Activated T-cell treated with anti-CD3 and anti-CD28 coated beads for 4 hours (primary cell): ENCODE measurements at places on chromosomes 7 and 10.

DNA sequence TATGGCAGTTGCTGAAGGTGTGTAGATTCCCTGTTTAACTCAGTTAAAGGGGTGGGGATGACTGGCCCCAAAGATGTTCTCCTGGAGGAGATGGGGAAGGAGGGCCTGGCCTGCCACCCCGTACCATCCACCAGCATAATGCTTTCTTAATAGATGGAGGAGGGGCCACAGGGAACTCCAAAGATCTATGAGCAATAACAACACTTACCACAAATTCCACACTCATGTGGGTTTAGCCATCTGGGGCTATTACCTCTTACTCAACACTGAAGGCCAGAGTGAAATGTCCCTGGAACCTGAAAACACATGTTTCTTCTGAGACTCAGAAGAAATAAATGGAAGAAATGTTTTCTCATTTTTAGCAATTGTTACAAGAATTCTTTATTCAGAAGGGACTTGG, 259.0 kb downstream of the CXCL12 start:
- no peak for DNase-seq

- no peak for DNase-seq
Observed at GRCh38 chr7:82359426-82359825, 84.2 kb downstream of the CACNA2D1 start.

GRCh38 chr7:17185690-17186070, 112.8 kb upstream of the AHR start:
- no peak for DNase-seq

- no peak for DNase-seq
Observed at GRCh38 chr10:53079283-53079682, 306.7 kb upstream of the MBL2 start.

DNA sequence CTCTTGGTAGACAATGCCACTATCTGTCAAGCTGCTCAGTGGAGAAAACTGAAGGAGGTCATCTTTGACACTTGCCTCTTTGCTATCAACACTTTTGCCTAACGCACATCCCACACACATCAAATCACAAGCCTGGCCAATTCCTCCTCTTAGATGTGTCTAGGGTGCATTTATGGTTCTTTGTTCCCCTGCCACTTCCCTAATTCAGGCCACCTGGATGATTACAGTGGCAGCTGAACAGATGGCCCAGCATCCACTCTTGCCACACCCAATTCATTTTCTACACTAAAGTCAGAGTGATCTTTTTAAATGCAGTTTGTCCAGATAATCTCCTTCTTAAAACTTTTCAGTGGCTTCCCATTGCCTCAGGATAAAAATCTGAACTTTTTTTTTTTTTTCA, 58.6 kb downstream of the LAMB4 start:
- DNase-seq: no peak

DNA sequence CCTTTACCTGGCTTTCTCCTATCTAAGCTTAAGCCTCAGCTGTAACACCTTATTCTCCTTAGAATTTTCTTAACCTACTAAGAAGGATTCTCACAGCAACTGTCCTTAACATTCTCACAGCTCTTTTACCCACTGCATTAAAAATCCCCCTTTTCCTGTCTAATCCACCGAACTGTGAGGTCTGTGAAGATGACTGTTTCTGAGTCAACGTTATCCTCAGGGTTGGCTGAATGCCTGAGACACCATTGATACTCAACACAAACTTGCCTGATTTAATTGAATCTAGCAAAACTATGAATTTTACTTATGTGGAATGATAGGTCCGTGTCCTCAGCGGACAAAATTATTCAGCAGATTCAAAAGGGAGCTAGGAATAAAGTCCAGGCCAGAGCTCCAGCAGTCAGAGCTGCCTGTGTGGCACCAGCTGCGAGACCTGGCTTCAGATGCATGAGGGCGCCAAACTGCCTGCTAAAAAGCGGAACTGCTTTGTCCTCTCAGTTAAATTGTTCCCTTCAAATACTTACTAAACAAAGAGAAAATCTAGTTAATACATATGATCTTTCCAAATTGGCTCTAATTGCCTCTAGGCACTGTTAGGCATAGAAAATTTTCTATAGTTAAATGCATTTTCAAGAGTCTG, 33.4 kb upstream of the VWDE start:
- DNase-seq: no peak

DNA sequence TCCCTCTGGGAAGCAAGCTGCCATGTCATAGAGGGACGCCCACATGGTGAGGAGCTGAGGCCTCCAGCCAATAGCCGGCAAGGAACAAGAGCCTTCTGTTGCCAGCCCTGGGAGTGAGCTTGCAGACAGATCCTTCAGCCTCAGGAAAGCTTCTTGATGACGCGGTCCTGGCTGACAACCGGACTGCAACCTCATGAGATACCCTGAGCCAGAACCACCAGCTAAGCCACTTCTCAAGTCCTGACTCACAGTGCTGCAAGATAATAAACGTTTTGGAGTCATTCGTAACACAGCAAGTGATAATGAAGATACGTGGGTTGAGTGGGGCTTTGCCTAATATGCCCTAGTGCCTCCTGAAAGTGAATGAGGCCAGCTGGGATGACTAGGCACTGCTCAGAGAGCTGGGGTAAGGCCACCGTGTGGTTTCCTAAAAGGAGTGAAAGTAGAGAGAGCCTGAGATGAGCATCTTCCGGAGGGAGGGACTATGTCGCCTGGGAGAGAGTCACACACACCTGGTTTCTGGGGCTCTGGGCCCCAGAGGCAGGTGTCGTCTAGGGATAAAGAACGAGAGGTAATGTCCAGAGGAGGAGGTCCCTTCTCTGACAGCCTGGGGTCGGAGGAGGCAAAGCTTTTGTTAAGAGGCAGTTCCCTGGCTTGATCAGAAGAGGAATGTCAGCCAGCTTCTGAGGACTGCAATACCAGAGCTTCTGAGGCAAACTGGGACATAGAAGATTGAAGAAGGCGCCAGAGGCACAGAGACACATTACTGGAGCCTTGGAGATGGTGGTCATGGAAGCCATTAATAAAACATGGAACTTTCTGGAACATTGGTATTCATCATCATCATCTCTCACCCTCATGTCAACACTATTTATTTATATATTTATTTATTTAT, 53.6 kb downstream of the PYROXD2 start:
- no peak for DNase-seq

DNA sequence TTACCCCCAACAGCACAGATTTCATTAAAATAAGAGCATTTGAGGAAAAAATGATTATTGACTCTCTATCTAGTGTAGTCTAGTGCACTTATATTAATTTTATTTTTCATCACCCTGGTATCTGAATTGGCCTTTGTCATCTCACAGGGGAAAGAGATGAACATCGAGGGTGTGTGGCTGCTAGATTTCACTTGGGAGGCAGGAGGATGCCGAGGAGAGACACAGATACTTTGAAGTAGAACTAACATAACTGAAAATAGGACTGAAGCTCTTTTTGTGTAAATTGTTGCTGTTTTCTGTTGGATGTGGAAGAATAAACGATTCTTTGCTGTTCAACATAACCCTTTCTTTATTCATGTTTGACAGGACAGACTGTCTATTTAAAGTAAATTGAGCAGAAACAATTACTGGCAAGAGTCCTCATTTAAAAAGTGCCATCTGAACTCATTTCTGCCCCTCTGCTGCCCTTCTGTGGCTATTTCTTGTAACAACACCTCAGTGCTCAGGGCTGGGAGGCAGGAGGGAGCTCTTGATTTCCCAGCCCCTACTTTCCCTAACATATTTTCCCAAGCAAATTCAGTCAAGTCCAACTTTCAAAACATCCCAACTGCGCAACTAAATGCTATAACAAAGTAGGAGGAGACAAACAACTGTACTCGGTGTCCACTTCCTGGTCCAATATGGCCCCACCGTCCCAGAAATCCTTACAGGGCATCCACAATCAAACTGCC, 15.6 kb downstream of the LYZL1 start:
- DNase-seq: no peak

GRCh38 chr10:89214566-89215165, 7.5 kb upstream of the CH25H start:
- no peak for DNase-seq

DNA sequence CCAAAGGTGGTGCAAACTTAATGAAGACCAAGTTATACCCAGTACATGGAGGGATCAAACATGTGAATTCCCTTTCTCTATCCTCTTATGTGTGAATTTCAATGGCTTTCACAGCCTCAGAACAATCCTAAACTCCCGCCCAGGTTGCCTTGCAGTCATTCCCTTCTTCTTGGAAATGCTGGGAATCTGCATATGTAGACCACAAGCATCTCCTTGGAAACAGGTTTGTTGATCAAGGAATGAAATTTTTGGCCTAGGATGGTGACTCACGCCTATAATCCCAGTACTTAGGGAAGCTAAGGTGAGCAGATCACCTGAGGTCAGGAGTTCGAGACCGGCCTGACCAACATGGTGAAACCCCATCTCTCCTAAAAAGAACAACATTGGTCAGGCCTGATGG, 77.8 kb upstream of the ABI1 start:
- no peak for DNase-seq

GRCh38 chr10:71451754-71452153, 55.0 kb downstream of the CDH23 start:
- no peak for DNase-seq

- DNase-seq: no peak
Observed at GRCh38 chr10:127423218-127423915, 125.7 kb upstream of the NPS start.

DNA sequence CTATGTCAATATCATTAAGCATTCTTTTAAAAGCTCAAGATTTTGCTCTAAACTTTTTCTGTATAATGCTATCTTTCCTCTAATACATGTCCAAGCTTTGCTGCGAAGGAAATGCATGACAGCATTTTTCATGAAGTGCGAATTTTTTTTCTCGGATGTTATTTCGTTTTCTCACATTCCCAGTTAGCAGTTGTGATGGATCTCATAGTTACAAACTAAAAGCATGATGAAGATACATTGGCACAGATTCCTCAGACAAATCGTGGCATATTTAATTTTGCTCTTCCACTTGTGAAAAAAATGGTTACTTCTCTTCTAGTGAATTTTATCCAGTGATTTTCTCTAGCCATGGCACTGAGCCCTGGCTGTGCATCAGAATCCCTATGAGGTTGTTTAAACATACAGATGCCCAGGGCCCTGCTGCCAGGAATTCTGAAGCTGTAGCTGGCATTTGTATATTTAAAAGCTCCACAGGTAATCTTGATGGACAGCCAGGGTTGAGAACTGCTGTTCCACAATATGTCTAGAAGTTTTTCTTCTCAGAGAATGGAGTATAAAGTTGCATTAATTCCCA, 299.8 kb upstream of the NEBL start:
- DNase-seq: no peak

GRCh38 chr7:155265961-155266360, 31.7 kb upstream of the INSIG1 start:
- no peak for DNase-seq

GRCh38 chr7:929311-929711, 25.2 kb downstream of the ADAP1 start:
- DNase-seq: no peak

- DNase-seq: no peak
Observed at GRCh38 chr7:4803397-4804241, 28.2 kb downstream of the AP5Z1 start.

DNA sequence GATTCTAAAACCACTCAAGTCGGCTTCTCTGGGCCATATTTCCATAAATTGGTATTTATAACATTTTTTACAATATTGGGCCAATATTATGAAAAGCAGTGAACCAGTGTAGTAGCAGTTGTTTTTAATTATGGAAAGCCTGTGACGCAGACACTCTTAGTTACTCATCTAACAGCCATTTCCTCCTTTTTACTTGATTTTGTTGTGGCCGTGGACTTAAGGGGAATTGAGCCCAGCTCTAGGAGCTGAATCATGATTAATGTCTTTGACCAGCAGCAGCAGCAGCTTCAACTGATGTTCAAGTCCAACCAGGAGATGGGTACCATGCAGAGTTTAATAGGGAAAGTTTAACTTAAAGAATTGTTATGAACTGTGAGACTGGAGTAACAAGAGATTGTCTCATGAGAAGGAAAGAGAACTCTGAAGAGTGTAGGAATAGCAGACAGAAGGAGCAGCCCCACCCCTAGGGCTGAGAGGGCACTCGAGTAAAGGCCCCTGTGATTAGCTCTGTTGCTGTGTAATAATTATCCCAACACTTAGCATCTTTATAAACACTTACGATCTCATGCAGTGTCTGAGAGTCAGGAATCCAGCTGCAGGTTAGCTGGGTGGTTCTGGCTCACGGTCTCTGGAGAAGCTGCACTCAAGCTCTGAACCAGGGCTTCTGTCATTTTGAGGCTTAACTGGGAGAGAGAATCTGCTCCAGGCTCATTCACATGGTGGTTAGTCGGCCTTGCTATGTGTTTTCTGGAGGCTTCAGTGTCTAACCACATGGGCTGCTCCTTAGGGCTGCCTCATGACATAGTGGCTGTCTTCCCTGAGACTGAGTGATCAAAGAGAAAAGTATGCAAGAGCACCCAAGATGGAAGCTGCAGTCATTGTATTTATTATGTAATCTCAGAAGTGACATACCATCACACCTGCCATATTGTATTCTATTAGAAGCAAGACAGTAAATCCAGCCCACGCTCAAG, 4.6 kb downstream of the LANCL2 start:
- no peak for DNase-seq

- DNase-seq: no peak
Observed at GRCh38 chr10:4868357-4868657, 42.3 kb downstream of the AKR1E2 start.

GRCh38 chr7:24932815-24933214, 47.2 kb downstream of the OSBPL3 start:
- DNase-seq: no peak

DNA sequence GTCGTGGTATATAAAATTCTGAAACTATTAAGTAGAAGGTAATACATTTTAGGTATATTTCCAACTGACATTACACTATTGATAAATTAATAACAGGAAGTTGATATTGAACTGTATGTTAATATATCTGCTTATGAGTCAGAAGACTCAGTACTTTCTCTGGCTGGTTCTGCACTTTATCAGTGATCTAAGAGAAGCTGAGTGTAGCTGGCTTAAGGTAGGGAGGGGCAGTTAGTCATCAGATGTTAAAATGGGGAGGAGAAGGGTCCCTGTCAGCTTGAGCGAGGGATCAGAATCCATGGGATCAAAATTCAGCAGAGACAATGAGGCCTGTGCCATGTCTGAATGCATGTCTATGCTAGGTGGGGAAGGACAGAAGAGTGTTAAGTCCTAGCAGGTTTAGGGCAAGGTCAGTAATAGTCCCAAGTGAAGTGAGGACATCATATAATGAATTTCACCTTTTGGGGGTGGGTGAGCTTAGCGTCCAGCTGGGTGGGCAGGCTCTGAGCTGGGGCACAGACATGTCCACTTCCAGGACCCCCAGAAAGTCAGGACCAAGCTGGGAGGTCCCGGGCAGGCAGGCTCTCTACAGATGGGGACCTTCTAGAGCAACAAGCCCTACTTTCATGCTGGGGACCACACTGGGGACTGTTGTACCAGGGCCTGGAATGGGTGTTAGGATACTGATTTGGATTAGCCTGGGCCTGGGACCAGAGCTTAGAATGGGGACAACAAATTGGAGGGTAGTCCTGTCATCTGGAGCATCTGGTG, 82.9 kb downstream of the WDFY4 start:
- no peak for DNase-seq

DNA sequence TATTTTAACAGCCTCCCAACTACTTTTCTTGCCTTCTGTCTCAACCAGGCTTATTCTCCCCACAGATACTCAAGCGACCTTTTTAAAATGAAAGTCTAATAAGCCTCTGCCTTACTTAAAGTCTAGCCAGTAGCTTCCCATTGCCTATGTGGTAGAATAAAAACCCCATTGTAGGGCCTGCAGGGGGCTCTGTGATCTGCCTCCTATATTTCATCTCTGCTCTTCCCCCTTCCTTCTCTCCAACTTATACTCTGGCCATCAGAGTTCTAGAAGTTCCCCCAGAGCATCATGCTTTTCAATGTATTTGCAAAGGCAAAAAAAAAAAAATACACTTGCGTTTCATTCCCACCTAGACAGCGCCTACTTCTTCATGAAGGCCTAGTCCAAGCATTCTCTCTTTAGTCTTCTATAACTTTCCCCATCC, 167.7 kb upstream of the ADO start:
- DNase-seq: no peak
